Jurkat, Clone E6-1 (cell line): ENCODE measurements at places on chromosomes 11 and 22.

- no peak for DNase-seq
Measured at GRCh38 chr11:32310214-32310601, 125.1 kb downstream of the WT1 start.

GRCh38 chr22:48973694-48974041 is 854.0 kb downstream of the BRD1 start:
- no peak for DNase-seq

- no peak for DNase-seq
Measured at GRCh38 chr11:68741463-68741862, 9.9 kb downstream of the TESMIN start.

DNA sequence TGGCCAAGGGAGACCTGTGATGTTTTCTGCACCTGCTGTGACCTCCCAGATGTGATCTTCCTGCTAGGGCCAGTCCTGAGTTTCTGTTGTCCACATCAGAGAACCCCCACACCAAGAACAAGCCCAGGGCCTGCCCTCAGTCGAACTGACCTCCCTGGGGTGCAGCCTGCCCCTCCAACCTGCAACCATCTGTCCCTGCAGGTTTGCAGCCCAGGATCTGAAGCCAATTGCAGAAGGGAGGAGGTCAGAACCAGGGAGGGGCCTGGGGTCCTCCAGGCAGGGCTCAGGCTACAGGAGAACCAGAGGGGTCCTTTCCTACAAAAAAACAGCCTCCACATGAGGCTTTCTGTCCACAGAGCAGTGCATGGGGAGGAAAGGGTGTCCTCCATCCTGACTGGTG is 807 bp downstream of the TRIM3 start:
- DNase-seq: no peak

GRCh38 chr22:48060266-48060665 is 1297.8 kb downstream of the TBC1D22A start:
- DNase-seq: no peak

DNA sequence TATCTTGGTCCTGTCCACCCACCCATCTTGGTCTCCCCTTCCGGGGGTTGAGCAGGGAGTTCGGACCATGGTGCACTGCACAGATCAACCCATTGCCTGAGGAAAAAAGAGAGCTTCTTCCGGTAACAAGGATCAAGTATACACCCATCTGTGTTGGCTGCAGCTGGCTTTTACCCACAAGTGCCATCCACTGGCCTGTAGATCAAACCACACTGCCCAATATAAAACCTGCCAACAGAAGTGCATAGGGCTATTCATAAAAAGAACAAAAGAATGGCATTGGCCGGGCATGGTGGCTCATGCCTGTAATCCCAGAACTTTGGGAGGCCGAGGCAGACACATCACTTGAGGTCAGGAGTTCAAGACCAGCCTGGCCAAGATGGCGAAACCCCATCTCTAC is 94.5 kb downstream of the ZC3H12C start:
- DNase-seq: no peak

DNA sequence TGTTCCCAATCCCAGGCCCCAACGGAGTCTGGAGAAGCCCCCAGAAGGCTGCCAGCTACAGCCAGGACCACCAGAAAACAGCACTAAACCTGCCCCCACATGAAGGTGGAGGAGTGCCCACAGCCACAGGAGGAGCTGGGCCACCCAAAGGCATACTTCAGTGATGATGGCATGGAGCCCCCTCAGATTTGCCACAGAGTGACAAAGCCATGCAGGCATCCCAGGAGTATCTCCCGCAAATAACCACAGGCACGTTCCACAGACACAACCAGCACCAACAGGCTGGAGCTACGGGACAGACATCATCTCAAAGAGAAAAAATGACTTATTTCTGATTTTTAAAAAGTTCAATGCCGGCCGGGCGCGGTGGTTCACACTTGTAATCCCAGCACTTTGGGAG is 10.6 kb downstream of the CARS1 start:
- no peak for DNase-seq

GRCh38 chr11:62217191-62217748 is 8.8 kb downstream of the SCGB2A1 start:
- peak; percentile 35 for DNase-seq

DNA sequence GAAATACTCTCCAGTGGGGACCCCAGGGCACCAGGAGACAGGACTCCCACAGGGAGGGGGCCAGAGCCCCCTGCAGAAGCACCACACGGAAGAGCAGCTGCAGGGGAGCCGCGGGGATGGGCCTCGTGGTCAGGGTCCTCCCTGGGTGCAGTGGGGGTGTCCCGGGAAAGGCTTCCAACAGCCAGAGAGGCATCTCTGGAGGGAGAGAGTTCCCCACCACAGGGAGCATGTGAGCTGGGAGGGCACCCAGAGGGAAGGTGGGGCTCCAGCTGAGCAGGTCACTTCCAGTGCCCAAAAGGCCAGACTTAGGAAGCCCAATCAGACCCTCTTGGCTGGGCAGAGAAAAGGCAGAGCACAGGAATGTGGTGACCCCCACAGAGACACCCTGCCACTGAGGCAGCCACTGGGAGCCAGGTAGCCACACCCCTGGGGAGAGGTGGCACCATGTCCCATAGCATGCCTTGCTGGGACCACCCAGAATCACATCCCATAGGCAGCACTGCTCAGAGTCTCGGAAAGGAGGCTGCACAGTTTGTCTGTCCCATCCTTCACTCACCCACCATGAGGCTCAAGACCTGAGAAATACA is 49.9 kb upstream of the LMO1 start:
- DNase-seq: no peak

DNA sequence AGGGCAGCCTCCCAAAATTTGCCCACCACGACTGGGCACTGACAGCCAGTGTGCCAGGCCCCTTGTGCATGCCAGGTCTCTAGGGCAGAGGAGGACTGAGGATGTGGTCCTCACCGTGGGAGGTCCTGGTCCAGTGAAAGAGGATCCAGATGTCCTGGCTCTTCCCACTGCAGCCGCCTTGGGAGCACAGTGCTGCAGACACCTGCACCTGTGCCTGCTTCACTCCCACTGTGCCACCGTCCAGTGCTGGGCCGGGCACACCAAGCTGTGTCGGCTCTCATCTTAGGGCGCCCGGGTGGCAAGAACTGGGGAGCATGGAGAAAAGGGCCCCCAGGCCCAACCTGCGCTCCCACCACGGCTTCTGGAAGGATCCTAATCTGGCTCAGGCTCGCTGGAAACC is 1147.1 kb downstream of the BRD1 start:
- DNase-seq: no peak

- DNase-seq: no peak
Measured at GRCh38 chr11:85912414-85912813, 57.2 kb downstream of the CCDC83 start.

DNA sequence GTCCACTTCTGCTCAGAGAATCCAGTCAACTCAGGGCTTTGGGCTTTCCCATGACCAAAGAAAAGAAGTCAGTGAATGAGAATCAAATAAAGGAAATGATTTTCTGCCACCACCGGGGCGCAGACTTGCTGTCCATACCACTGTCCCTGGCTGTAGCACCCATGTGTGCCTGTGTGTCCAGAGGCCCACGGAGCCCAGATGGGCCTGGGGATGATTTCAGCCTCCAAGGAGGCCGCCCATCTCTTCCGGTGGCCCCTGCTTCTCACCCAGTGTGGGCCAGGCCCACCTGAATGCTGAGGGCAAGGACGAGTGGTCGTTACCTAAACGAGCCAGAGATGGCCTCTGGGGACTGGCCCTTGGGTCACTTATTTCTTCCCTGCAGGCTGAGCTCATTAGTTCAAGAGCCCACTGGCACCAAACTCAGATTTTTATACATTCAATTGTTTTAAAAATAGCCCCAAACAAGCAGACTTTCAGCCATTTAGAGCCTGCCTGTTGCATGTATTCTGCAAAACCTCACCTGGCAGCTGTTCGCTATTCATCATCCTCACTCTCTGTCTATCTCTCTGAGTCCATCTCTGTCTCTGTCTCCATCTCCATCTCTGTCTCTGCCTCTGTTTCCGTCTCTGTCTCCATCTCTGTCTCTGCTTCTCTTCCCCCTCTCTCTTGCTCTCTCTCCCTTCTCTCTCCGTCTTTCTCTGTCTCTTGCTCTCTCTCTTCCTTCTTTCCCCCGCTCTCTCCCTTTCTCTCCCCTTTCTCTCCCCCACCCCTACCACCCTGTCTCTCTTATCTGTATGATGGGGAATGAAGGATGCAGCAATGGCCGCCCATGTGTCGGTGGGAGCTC is 24.2 kb downstream of the KRTAP5-5 start:
- no peak for DNase-seq

GRCh38 chr11:128734832-128735224 is 41.0 kb downstream of the FLI1 start:
- no peak for DNase-seq

DNA sequence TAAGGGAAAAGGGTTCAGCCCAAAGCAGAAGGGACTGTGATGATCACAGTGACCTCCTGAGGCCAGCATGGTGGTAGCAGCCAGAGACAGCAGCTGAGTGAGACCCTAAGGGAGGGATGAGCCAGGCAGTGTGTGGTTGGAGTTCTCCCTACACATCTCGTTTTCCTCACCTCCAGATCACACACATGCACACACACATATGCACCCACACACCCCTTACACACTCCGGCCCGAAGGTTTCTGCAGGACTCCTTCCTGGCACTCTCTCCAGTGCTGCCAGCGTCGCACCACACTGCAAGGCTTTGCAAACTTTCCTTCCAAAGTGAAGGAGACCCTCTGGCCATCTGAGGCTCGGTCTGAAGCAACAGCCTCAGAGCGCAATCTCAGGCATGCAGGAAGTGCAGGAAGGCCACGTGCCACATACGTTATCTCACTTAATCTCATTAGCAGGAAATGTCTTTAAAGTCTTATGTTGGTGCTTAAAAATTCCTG is 26.9 kb upstream of the TP53I11 start:
- peak; percentile 33 for DNase-seq

- DNase-seq: no peak
Measured at GRCh38 chr22:48596111-48596850, 1231.4 kb downstream of the BRD1 start.

- DNase-seq: no peak
Measured at GRCh38 chr11:114386131-114386530, 14.2 kb downstream of the C11orf71 start.

DNA sequence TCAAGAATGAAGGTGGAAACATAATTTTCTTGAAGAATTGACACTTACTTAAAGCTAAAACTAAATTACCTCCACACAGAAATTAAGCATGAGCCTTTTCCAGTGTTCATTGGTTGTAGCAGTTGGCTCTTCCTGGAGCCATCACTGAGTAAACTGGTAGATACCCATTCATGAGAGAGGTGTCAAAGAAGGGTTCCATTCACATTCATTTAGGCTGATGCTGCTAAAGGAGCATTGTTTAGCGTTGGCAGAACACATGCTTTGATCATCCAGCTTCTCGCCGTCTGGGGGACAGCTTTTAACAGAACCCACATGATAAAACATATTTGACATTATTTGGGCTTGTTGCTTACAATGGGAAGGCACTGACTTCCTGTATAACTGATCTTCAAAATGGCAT is 71.6 kb downstream of the TNRC6B start:
- peak; percentile 9 for DNase-seq

DNA sequence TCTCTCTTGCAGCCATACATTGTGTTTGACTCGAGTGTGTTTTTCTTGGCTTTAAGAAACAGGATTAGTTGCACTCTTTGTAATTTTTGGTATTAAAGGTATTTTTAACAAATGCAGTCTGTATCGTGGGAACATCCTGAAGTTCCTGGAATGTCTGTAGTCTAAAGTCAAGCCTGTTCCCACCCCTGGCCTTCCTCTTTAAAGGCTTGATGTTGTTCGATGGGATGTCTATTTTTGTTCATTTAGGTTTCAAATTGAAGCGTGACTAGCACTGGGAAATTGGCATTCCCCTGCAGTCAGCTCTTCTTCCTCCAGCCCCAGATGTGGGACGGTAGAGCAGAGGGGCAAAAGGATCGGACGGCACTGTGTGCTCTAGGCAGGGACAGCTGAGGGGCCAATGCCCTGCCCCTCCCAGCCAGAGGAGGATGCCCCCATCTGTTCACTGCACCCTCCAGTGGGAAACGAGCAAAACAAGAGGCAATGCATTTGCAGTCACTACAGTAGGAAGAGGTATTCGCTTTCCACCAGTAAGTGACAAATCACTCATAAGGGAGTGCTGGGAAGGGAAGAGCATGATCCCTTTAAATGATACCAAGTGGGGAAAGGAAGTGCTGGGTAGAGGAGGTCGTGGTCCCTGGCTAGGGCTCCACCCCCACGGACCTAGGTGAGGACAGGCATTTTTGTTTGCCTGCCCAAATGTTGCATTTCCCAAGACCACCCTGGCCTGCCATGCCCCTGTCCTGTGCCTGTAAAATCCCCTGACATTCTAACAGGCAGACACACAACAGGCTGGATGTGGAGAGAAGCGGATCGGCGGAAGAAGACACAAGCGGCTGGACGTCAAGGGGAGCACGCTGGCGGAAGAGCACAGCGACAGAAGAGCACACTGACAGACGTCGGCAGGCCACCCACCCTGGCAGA is 47.4 kb upstream of the SEPTIN5 start:
- DNase-seq: no peak

GRCh38 chr22:35900483-35901168 is 128.0 kb downstream of the RBFOX2 start:
- DNase-seq: peak; percentile 90

DNA sequence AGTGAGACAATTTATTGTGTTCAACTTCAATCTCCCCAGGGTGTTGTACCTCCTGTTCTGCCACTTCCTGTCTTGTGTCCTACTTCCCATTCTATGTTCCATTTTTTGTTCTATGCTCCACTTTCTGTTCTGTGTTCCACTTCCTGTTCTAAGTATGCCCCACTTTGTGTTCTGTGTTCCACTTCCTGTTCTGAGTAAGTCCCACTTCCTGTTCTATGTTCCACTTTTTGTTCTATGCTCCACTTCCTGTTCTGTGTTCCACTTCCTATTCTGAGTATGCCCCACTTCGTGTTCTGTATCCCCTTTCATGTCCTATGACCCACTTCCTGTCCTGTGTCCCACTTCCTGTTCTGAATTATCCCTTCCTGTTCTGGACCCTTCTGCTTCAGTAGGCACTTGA is 732.7 kb downstream of the TBC1D22A start:
- peak; percentile 78 for DNase-seq

DNA sequence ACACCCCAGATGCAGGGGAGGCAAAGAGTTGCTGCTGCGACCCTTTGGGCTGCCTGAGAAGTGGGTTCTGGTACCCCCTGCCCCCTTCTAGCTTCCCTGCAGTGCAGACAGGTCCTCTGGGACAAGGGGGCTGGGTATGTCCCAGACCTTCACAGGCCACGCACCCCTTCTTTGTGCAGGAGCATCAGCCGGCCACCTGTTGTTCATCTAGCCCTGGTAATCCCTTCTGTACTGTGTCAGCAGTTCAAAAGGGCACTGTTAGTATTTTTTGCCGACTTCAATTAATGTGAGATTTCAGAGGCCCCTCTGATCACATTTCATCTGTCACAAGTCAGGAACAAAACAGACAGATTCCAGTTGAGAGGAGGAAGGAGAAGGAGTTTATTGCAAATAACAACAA is 49.9 kb downstream of the ALX4 start:
- DNase-seq: no peak

GRCh38 chr11:15185021-15185420 is 70.3 kb downstream of the INSC start:
- no peak for DNase-seq

DNA sequence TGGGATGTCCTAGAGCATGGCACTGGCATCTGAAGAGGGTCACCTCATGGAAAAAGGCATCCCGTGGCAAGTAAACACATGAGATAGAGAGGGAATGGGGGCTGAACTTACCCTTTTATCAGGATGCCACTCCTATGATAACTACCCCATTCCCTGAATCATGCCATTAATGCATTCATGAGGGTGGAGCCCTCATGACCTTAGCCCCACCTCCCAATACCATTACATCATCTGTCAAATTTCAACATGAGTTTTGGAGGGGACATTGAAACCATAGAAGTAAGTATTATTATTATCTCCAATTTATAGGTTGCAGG is 65.2 kb downstream of the MTNR1B start:
- DNase-seq: no peak
